CD4-positive, alpha-beta T cell treated with Interleukin-15 for 4 hours (primary cell): ENCODE measurements at places on chromosomes 4 and X.

DNA sequence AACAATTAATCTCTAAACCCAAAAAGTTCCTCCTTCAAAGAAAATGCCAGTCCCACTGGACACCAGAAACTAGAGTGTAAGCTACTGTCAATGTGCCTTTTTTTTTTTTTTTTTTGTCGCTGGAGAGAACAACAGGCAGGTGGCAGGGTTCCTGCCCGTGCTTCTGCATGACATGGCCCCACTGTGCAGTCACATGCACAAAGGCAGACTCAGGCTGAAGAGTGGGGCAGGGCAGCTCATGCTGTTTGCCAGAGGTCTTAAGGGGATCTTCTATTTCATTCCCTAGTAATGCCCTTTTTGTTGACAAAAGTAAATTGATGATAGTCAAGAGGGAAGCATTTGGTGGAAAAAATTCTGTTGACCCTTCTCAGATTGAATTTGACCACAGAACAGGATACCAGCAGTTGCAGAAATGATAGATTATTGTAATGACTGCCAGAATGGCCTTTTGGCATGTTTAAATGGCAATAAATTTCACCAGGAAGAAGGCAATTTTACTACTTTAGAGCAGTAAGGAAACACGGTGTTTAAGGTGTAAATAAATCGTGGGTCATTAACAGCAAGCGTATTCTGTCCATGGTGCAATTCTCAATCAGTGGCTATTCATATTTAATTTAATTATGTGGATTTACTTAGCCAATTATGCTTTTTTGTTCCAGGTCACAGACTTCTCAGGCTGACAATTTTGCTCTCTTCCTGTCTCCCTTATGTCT is 80.9 kb downstream of the NKX6-1 start:
- no peak for DNase-seq

- no peak for DNase-seq
These were observed 161.2 kb downstream of the GLUD2 start for GRCh38 chrX:121208563-121208962.

DNA sequence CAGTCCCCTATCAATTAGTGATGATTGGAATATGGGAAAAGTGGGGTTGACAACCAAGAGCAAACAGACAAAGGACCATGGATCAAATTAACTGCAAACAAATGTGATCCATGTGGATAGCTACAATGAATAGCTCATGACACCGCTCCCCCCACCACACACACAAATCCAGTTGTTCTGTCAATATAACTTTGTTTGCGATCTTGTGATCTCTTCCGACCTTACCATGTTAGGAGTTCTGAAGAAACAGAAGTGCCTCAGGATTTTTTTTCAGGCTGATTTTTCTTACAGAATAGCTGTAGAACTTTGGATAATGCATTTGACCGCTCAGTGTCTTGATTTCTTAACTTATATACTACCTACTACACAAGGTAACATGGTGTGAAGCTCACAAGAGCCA is 116.6 kb downstream of the SH2D1A start:
- DNase-seq, result no peak

- DNase-seq, result no peak
These were observed 378.7 kb downstream of the C4orf33 start for GRCh38 chr4:129474698-129475097.

DNA sequence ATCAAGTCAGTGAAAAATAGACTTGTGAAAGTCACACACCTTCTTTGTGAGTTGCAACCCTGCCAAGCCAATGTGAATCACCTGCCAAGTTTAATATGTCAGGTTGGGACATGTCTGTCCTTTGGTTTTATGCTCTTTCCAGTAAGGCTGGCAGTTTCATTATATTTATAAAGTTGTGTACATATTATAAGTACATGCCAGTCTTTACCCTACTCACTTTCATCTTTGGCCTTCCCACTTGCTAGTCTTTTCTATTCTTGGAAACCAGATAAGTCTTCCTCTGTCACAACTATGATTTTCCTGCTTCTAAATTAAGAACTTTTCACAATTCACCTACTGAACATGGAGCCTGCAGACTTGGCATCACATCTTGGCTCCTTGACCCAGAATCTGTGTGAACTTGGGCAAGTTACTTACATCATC is 680.7 kb upstream of the BOD1L1 start:
- no peak for DNase-seq

DNA sequence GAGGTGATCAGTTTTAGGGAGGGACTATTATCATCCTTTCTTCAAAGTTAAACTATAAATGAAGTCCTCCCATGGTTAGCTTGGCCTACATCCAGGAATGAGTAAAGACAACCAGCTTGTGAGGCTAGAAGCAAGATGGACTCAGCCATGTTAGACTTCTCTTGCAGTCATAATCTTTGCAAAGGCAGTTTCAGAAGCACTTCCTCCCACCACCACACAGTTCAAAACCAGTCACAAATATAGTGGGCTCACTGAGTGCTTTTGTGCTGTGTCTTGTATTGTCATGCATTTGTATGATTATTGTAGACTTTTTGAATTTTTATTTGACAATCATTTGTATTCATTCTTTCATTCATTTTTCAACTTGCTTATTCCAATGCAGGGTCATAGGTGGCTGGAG is 204.5 kb downstream of the ZNF674 start:
- no peak for DNase-seq

GRCh38 chrX:48086082-48086481 is 14.6 kb upstream of the ZNF630 start:
- no peak for DNase-seq

DNA sequence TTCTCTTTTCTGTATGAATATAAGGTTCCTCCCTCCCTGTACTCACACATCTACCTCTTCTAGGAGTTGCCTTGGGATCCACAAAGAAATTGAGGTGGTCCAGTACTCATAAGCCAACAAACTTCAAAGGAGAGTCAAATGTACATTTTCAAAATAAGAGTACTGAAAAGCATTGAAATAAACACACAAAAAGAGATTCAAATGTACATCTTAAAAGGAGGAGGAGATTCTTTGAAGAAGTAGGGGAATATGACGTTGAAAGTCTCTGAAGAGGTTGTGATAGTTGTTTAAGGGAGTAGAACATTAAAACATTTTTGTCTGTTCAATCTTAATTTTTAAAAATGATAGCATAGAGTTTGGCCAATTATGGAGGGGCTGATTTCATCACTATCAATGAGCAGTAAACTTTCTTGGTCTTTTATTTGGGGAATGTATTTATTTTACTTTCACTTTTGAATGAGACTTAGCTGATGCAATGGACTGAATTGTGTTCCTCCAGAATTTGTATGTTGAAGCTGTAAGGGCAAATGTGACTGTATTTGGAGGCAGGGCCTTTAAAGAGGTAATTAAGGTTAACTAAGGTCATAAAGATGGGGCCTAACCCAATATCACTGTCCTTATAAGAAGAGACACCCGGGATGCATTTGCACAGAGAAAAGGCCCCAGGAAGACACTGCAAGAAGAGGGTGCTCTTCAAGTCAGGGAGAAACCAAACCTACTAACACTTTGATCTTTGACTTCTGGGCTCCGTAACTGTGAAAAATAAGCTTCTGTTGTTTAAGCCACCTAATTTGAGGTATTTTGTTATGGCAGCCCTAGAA is 226.3 kb upstream of the PGRMC2 start:
- no peak for DNase-seq

DNA sequence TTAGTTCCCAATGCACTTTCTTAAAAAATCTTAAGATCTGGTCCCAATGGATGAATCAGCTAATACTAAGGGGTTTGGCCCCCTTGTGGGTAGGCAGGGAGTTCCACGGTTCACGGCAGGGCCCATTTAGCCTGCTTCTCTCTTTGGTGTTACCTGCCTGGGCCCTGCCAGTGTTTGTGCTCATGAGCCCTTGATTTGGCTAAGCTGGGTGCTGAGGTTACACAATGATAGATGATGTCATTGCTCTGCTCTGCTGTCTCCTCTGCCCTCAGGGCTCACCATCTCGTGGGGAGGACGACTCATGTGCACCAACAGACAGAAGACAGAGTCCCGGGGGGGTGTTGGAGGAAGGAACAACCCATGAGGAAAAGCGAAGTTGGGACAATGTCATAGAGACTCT is 24.4 kb downstream of the RTL5 start:
- DNase-seq, result peak; percentile 68

- no peak for DNase-seq
These were observed 1.3 kb downstream of the RIPPLY1 start for GRCh38 chrX:106901781-106902219.

DNA sequence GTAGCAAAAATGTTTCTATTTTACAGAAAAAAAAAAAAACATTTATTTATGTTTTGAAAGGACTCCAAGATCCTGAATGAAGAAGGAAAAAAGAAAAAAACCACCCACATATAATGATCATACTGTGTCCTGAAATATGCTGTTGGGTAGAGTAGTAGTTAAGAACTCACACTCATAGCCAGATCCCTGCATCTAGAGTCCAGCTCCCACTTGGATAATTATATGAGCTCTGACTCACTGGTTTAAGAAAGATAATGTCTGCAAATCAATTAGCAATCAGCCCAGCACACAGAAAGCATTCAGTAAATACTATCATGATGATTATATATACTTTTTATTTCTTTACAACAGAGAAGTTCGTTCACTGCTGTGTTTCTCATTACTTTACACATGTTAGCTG is 46.7 kb upstream of the MXRA5 start:
- DNase-seq, result no peak

GRCh38 chr4:78669453-78669852 is 106.7 kb upstream of the BMP2K start:
- no peak for DNase-seq

DNA sequence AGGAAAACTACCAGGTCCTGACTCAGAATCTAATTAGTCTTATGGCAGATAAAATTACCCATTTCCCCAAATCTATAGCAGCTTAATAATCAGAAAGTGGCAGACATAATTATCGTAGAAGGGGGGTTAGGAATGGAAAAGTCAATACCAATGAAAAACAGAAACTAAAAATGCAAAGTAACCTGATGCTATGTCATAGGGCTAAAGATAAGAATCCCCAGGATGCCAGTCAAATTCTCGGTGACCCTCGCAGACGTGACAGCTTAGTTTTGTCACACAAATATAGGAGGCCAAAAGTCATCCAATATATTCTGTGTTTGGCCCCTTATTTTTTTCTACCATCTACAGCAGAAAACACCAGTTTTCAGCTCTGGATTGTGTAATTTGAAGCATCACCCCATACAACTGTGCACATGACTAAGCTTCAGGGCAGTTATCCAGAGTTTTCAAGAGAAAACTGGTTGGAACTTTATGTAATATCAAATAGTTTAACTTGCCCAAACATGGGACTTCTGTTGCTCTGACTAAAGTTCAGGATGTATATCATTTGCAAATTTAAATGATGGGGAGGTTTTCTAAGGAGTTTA is 30.9 kb downstream of the RASSF6 start:
- DNase-seq, result no peak

- DNase-seq, result no peak
These were observed 40.2 kb upstream of the PPP2R3B start for GRCh38 chrX:426881-427280.

GRCh38 chr4:189124149-189124758 is 816.4 kb upstream of the FRG1 start:
- no peak for DNase-seq

DNA sequence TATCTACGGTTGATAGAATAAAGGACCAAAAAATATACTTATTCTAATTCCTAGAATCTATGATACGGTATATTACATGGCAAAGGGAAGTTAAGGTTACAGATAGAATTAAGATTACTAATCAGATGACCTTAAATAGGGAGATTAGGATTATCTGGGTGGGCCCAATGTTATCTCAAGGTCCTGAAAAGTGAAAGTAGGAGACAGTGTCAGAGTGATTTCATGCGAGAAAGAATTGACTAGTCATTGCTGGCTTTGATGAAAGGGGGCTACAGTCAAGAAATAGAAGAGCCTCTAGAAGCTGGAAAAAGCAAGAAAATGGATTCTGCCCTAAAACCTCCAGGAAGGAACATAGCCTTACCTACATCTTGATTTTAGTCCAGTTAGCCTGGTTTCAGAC is 176.9 kb upstream of the PPP1R2C start:
- DNase-seq, result no peak

- no peak for DNase-seq
These were observed 333.8 kb downstream of the DMD start for GRCh38 chrX:32877592-32877991.

- DNase-seq, result no peak
These were observed 92.8 kb downstream of the AMELX start for GRCh38 chrX:11386001-11386523.

- DNase-seq, result no peak
These were observed 87.6 kb downstream of the TMEM131L start for GRCh38 chr4:153553819-153554170.

GRCh38 chr4:43765514-43765913 is 683.1 kb downstream of the KCTD8 start:
- DNase-seq, result no peak

GRCh38 chrX:46262304-46262703 is 282.9 kb downstream of the ZNF674 start:
- no peak for DNase-seq

GRCh38 chr4:10123227-10124101 is 6.9 kb upstream of the WDR1 start:
- no peak for DNase-seq

DNA sequence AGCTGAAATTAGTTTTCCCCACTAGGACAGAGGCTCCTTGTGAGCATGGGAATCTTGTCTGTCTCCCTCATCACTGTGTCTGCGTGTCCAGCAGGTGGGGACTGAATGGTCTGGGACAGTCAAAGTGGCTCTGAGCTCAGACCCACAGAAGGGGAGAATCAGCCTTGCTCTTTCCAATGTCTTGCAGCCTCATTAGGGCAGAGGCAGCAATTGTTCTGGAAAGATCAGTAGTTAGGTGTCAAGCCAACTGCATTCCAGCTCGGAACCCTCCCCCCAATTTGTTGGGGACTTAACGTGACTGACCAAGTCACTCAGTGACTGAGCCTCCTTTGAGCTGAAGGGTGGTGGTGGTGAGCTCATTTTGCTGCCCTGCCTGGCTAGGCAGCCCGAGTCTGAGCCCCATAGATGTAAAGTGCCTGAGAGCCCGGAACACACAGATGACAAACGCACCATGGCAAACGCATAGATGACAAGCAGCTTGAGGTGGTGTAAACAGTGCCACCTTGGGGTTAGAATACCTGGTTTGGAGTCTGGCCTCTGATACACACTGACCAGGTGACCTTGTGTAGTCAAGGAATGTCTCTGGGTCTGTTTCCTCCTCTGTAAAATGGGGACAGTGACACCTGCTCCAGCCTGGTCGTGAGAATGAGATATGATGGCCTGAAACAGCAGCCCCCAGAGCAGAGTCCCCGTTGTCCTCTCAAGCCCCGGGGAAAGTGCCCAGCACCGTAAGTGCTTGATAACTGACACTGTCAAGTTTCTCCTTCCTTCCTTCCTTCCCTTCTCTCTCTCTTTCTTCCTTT is 2.7 kb upstream of the SORCS2 start:
- DNase-seq, result no peak

DNA sequence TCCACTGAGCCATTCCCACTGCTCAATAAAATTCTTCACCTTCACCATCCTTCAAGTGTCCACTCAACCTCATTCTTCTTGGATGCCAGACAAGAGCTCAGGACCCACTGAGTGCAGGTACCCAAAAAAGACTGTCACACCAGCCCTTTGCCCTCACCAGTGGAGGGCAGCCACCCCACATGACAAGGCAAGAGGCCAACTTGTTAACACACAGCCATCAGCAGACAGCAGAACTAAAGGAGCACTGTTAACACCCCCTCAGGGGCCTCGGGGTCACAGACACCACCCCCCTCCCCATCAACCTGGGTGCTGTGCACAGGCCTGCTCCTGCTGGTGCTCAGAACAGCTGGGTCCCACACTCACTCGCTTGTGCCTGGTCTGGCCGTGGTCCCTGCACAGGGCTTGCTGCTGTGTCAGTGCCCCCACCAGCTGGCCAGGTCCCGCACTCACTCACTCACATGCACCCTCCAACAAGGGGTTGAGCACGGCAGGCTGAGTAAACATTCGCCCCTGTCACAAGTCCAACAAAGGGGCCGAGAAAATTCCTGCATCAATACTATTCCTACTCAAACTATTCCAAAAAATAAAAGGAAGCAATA is 54.1 kb downstream of the ATRX start:
- no peak for DNase-seq
